Activated T-cell treated with anti-CD3 and anti-CD28 coated beads for 48 hours (primary cell): ENCODE measurements at places on chromosomes 2 and 18.

GRCh38 chr2:64506686-64507085, 17.4 kb upstream of the AFTPH start:
- no peak for DNase-seq

- DNase-seq: no peak
Measured at GRCh38 chr18:2979129-2979528, 33.8 kb downstream of the LPIN2 start.

GRCh38 chr2:30249354-30249753, 18.0 kb downstream of the LBH start:
- no peak for DNase-seq

DNA sequence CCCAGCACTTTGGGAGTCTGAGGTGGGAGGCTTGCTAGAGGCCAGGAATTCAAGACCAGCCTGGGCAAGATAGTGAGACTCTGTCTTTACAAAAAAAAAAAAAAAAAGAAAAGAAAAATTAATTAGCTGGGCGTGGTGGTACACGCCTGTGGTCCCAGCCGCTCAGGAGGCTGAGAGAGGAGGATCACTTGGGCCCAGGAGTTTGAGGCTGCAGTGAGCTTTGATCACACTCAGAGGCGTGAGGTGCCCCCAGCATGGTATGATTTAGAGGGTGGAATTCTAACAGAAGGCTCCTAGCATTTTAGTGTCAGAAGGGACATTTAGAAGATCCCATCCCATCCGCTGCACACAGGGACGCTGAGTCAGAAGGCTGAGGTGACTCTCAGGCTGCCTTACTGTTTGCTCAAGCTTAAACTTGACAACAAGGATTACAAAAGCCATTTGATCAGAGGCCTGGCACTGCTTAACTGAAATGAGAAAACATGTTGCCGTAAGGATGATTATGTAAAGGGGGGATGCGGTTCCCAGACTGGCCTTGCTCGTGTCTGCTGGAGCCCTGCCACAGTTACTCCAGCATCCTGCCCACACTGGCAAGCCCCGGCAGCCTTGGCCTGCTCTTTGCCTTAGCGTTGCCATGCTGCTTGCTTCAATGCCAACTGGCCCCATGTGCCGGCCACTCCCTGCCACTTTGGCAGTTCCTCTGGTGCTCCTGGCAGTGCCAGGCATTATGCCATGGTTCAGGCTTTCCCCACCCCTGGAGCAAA, 45.6 kb upstream of the SLC1A4 start:
- no peak for DNase-seq

DNA sequence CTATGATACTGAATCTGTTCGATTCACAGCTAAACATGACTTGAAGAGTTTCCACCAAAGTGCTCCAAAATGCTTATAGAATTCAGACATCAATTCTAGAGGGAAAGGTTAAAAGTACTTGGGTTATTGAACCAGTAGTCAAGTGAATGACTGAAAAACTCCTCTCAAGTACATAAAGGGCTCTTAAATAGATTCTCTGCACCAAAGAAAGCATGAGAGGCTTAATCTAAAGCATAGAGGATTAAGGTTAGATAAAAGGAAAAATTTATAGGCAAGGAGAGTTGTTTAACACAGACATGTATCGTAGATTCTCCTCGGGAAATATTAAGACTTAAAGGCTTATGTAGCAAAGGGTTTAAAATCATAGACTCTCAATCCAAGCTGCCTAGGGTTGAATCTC, 701.4 kb downstream of the ERBB4 start:
- DNase-seq: no peak

GRCh38 chr2:73285159-73285739, 971 bp upstream of the FBXO41 start:
- DNase-seq: no peak

DNA sequence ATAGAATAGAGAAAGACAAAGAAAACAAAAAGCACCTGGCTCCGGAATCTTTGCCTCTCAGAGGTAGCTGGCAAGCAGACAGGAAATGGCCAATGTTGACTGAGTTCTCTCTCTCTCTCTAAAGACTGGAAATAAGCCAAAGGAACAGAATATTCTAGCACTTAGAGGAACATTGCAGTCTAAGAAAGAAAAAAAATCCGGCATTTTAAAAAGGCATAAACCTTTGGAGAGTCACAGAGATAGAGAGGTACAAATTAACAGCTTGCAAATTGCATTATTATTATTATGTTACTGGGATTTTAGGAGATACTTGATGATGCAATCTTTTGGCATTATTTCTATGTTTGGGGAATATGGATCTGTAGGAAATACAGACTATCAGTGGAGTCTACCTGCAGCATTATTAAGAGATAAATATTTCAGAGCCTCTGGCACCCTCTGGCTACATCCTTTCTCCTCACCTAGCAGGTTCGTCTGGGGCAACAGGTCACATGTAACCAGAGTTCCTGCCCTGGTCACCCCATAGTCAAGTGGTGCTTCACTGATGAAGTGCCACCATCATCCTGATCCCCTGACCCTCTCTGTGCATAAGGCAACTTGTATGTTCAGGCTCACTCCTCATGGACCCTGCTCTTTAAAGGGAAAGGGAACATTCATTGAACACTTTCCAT, 318.9 kb upstream of the ACVR2A start:
- DNase-seq: no peak

- no peak for DNase-seq
Measured at GRCh38 chr18:45379903-45380302, 235.4 kb upstream of the SLC14A2 start.
